ENCODE measurements at places on chromosomes 7 and 10.

GRCh38 chr7:116027786-116028185 lies 2.8 kb downstream of the TFEC start:
- no peak for DNase-seq
- no peaks in the 10 kb centered on the region for H3K4me1 ChIP-seq
- no peaks in the 10 kb centered on the region for H3K27me3 ChIP-seq
- no peak overlapping the region for H3K4me3 ChIP-seq

DNA sequence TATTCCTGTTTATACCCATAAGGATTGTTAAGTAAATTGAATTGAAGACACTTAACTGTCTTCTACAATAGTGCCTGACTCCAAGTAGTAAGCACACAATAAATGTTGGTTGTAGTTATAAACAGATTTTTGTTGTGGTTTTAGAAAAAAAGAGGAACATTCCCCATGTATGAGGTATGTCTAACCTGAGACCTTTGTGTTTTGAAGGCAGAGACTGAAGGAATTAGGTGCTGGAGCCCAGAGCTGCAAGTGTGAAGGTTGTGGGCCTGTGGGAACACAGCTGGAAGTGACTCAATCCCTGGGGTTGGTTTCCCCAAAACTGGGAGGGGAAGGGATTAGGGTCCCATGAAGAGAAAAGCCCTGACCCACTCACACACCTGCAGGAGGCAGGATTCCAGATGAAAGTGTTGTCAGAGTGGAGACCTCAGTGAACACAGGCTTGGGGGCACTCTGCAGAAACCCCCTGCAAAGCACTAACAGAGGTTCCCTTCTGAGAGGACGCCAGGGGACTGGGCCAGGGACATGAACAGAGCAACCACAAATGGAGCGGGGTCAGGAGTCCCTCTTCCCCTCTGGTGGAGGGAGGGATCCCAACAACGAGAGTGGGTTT lies 265.1 kb upstream of the KLF14 start:
- H3K27ac ChIP-seq: no peak overlapping the region
- H3K36me3 ChIP-seq: no peaks in the 10 kb centered on the region
- H3K4me3 ChIP-seq: no peak overlapping the region
- no peaks in the 10 kb centered on the region for H3K27me3 ChIP-seq
- DNase-seq: no peak

- no peaks in the 10 kb centered on the region for H3K4me1 ChIP-seq
- no peaks in the 10 kb centered on the region for H3K36me3 ChIP-seq
- H3K27me3 ChIP-seq: no peaks in the 10 kb centered on the region
- H3K27ac ChIP-seq: peak overlapping the region; percentile 45
These were observed 18.1 kb upstream of the ABCB5 start for GRCh38 chr7:20597339-20597738.

- no peaks in the 10 kb centered on the region for H3K27me3 ChIP-seq
- H3K27ac ChIP-seq: no peak overlapping the region
- DNase-seq: no peak
- no peak overlapping the region for H3K4me3 ChIP-seq
- no peaks in the 10 kb centered on the region for H3K36me3 ChIP-seq
These were observed 45.5 kb upstream of the CCDC3 start for GRCh38 chr10:13046851-13047528.

- H3K27me3 ChIP-seq: no peaks in the 10 kb centered on the region
- no peaks in the 10 kb centered on the region for H3K36me3 ChIP-seq
- H3K4me1 ChIP-seq: no peaks in the 10 kb centered on the region
- no peak for DNase-seq
- H3K4me3 ChIP-seq: peak overlapping the region; percentile 10
These were observed 37.1 kb upstream of the BICC1 start for GRCh38 chr10:58475322-58476277.

- H3K4me3 ChIP-seq: no peak overlapping the region
- H3K27me3 ChIP-seq: no peaks in the 10 kb centered on the region
- DNase-seq: no peak
- H3K27ac ChIP-seq: no peak overlapping the region
- no peaks in the 10 kb centered on the region for H3K4me1 ChIP-seq
- H3K36me3 ChIP-seq: no peaks in the 10 kb centered on the region
These were observed 66.9 kb upstream of the UNC5B start for GRCh38 chr10:71145352-71145945.

DNA sequence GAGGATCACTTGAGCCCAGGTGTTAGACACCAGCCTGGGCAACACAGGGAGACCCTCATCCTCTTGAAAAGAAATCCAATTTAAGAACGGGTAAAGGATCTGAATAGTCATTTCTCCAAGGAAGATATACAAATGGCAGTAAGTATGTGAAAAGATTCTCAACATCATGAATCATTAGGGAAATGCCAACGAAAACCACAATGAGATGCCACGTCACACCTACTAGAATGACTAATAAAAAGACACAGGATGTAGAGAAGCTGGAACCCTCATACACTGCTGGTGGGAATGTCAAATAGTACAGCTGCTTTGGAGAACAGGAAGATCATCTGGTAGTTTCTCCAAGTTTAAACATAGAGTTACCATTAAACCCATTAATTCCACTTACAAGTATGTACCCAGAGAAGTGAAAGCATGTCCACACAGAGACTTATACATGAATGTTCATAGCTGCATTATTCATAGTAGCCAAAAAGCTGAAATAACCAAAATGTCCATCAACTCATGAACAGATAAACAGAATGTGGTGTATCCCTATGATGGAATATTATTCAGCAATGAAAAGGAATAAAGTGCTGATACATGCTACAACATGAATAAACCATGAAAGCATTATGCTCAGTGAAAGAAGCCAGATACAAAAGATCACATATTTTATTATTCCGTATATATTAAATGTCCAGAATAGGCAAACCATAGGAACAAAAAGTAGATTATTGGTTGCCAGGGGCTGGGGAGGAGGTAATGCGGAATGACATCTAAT lies 13.1 kb upstream of the ZMIZ2 start:
- no peaks in the 10 kb centered on the region for H3K4me1 ChIP-seq
- no peak overlapping the region for H3K4me3 ChIP-seq
- DNase-seq: no peak

- no peak for DNase-seq
- no peak overlapping the region for H3K27ac ChIP-seq
- no peak overlapping the region for H3K4me3 ChIP-seq
- no peaks in the 10 kb centered on the region for H3K4me1 ChIP-seq
- H3K27me3 ChIP-seq: no peaks in the 10 kb centered on the region
- no peaks in the 10 kb centered on the region for H3K36me3 ChIP-seq
These were observed 25.5 kb downstream of the CFAP70 start for GRCh38 chr10:73333202-73333601.

DNA sequence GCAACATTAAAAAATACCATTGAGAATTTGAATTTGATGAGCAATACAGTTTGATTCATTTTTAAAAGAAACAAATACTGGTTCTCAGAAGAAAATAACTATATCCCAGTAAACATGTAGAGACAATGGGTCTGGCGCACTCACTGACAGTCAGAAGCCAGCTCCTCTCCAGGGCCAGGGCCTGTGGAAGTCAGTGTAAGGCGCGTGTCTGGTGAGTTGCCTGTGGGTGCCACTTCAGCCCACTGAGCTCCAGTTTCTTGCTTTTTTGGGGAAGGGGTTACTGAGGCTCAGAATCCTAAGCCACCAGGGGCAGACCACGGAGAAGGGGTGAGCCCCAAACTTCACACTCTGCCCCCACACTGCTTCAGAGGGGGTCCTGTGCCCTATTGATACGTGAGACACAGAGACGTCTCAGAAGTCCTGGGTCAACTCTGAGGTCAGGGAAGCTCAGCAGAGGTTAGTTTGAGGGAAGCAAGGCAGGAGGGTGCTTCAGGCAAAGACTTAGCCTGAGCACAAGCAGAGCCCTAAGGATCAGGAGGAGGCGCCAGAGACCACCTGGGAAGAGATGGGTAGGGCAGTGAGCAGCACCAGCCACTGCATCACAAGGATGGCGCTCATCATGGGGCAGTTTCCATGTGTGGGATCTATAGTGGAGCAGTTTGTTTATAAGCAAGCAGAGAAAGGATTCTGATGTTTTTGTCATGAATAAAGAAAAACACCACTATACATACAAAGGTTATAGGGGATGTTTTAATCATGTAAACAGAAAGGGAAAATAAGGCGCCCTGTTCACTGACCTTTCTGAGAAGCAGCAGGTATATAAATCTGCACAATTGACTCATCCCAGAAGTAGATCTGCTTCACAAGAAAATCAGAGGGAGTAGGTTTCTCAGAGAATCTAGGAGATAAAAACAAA lies 95.7 kb downstream of the PKD1L1 start:
- H3K27ac ChIP-seq: no peak overlapping the region
- DNase-seq: no peak
- no peaks in the 10 kb centered on the region for H3K27me3 ChIP-seq

- H3K36me3 ChIP-seq: no peaks in the 10 kb centered on the region
- no peak overlapping the region for H3K27ac ChIP-seq
- H3K4me1 ChIP-seq: no peaks in the 10 kb centered on the region
- H3K4me3 ChIP-seq: no peak overlapping the region
- H3K27me3 ChIP-seq: no peaks in the 10 kb centered on the region
These were observed 49.3 kb downstream of the TPK1 start for GRCh38 chr7:144786522-144786921.

- no peak overlapping the region for H3K4me3 ChIP-seq
- H3K27me3 ChIP-seq: no peaks in the 10 kb centered on the region
- no peaks in the 10 kb centered on the region for H3K4me1 ChIP-seq
- DNase-seq: no peak
- no peak overlapping the region for H3K27ac ChIP-seq
These were observed 92.6 kb upstream of the KIF5B start for GRCh38 chr10:32148864-32149251.
